Activated T-cell treated with anti-CD3 and anti-CD28 coated beads for 48 hours (primary cell): ENCODE measurements at places on chromosomes 1 and 21.

- no peak for DNase-seq
Observed at GRCh38 chr1:53062708-53063591, 937 bp downstream of the PODN start.

DNA sequence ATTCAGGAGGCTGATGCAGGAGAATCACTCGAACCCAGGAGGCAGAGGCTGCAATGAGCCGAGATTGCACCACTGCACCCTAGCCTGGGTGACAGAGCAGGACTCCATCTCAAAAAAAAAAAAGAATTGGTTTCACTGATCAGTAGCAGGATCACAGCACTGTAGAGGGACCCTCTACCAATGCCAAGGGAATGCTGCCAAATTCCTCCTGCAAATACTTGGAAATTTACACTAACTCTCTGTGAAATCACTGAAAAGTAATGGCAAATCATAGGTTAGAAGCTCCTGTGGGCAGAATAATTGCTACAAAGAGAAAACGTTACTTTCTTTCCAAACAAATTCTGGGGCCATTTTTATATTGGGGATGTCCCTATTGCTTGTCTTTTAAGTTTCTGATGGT, 6.7 kb upstream of the GPR25 start:
- DNase-seq = no peak

DNA sequence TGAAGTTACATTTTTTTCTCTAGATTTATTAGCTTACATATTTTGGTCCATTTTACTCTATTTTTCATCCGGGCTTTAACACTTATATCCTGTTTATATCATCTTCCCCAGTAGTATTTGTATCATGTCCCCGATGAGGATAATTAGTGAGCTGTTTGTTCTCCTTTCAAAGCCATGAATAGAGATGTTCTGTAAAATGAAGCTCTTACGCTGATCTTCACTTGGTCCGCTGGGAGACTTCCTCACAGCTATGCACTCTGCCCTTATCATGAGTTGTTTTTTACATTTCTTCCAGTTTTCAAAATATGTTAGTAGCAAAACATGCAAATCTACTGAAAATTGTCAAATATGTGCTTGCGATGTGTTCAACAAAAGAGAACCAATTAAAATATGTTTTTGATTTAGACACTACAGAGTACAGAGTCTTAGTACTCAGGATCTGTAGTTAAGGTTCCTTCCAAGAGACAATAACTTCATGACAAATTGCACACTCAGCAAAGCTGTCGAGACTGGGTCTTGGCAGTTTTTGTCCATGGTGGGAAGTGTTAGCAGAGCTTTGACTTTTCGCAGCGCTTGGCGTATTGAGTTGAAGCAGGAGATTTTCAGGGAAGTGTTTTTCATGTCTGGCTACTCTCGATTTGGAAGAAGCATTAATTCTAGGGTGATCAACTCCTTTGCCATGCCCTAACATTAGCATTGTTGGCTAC, 292.0 kb upstream of the ADAMTS5 start:
- DNase-seq = no peak

GRCh38 chr21:45172420-45172819, 98.0 kb downstream of the ADARB1 start:
- no peak for DNase-seq

DNA sequence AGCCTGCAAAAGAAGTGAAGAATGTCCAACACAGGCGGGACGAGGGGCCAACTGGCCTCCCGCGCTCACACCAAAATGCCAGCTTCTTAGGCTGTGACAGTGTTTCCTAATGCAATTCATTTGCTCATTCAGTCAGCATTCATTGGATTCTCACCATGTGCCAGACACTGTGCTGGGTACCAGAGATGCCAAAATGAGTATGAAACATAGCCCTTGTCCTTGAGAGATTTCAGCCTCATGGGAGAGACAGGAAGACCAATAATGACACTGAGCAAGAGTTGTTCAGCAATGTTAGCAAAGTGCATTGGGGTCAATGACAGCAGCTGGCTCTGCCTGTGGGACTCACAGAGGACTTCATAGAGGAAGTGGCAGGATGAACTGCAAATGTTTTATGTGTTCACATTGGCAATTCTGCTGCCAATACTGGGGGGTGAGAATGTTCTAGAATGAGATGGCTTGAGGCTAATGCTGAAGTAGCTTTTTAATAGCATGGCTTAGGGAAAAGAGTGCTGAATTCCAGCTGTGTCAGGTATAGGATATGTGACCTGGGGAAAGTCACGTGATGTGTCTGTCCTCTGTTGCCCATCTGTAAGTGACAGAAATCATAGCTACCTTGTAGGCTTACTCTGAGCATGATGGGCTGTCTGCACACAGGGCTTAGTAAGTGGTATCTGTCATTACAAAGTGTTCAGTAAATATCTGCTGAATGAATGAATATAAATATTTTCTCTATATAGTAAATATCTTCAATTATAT, 58.3 kb upstream of the KIF26B start:
- DNase-seq = no peak

- no peak for DNase-seq
Observed at GRCh38 chr1:199644912-199645311, 382.6 kb upstream of the NR5A2 start.

DNA sequence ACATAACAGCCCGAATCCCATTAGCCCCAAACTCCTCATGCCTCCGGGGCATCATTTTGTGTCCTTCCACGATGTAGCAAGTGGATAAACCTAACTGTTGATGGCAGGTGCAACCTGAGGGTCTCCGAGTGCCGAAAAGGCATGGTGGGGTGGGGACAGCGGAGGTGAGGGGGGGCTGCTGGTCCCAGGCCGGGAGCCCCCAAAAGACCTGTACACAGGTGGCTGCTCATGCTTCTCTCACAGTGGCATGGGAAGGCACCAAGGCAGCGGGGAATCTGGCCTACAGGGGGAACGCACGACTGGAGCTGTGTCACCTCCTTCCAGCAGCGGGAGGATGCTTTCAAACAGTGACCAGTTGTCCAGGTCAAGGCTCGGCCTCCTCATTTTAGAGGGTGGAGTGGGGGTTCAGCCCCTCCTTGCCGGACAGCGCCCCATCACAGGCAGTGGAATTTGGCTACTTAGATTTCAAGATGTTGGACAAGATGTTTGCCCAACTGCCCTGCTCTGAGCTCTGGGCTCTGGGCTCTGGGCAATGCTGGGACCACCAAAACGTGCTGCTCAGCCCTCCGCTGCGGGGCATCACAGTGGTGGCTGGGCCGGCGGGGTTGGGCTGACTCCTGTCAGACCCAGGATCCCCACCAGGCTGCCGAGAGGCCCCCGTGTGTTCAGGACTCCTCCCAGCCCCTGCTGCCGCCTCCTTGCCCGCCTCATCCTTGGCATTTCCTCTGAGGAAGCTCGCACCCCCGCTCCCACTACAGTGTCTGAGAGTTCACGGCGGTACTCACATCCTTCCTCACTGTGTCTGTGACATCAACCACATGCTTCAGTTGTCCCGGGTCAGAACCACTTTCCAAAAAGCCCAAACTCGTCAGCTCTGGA, 7.6 kb downstream of the DNMT3L start:
- no peak for DNase-seq

- no peak for DNase-seq
Observed at GRCh38 chr1:215635827-215636226, 68.7 kb downstream of the KCTD3 start.

- DNase-seq = no peak
Observed at GRCh38 chr1:95415146-95415545, 181.1 kb downstream of the RWDD3 start.

DNA sequence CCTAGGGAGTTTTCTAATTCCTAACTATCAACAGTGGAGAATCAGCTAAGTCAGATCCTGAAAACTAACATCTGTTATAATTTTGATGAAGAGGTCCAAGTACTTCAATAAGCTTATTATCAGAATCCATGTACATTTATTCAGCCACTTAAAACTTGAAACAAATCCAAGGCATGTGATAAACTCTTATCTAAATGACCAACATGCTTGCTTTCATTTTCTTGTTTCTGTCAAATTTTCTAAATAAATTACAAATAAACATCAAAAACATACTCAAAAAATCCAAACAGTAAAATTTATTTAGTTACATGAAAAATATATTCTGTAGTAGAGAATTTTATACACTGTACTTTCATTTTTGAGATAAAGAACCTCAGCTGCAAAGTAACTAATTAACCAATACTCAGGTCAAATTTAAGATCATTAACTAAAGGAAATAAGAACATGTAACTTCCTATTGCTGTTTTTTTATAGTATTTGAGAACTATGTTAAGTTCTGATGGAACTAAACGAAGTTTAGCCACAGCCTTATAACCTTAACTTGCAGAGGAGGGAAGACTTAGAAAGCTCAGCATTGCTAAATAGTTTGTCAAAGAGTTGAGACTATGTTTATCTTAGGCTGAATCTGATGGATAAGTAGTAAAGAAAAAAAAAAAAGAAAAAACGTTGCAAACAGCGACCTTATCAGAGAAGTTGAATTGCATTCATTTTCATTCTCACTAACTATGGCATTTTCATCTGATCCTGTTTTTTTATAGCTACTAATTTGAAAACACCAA, 44.9 kb downstream of the SYNJ1 start:
- DNase-seq = no peak

DNA sequence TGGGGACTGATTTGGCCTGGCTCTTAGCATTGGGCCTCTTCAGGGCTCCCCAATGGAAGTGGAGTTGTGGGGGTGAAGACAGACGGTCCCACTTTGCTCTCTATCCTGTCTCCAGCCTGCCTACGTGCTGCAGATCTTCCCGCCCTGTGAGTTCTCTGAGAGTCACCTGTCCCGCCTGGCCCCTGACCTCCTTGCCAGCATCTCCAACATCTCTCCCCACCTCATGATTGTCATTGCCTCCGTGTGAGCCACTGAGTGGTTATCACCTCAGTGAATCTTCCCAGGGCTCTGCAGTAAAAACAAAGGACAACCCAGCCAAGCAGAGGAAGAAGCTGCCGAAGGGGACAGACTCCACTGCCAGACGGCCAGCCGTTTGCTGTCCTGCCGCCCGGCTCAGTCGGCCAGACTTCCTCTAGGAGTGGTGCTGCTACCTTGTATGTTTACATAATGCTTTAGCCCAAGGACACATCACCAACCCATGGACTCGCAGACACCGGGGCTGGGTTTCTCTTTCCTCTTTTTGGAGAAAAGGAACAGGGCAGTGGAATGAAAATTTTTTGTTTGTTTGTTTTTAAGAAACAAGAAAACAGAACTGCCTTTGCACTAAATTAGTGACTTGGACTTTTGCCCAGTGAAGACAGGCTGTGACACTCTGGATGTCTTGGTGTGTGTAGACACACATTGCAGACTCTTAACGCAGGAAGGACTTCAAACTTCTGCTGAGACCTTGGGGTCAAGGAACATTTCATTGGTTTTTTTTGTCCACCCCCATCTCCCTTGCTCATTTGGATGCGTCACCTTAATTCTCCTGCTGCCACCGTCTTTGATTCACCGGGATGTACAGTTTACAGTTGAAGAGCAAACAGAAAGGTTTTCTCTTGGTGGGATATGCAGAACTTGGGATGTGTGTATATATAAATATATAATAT, 36.5 kb downstream of the ZBTB17 start:
- DNase-seq = no peak

DNA sequence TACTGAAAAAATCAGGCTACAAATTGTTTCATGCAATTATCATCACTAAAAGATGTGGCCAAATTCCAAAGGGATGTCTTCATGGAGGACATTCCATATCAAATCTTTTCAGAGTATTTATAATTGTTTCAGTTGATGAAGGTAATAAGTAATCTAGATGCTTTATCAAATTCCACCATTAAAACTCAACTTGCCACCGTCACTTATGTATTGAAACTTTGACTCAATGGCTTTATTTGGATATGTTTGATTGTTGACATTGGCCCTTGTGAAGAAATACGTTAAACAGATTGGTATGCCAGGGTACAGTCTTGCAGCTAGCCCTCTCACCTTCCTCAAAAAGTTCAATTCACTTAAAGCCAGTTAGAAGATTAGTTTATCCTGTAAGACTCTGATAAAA, 32.2 kb upstream of the PALMD start:
- no peak for DNase-seq

DNA sequence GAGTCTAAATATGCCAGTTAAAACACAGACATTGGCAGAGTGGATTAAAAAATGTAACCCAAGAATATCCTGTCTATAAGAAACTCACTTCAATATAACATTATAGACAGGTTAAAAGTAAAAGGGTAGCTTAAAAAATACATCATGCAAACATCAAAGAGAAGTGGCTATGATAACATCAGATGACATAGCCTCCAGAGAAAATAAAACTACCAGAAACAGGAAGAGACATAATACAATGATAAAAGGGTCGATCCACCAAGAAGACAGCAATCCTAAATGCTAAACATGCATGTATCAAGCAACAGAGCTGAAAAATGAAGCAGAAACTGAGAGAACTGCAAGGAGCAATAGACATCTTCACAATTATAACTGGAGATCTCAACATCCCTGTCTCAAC, 190.2 kb upstream of the NR5A2 start:
- no peak for DNase-seq

- no peak for DNase-seq
Observed at GRCh38 chr1:23953020-23953419, 6.6 kb upstream of the PNRC2 start.

- no peak for DNase-seq
Observed at GRCh38 chr1:231903586-231904081, 277.0 kb downstream of the DISC1 start.

- no peak for DNase-seq
Observed at GRCh38 chr1:232274236-232274855, 355.6 kb downstream of the SIPA1L2 start.

- peak; percentile 6 for DNase-seq
Observed at GRCh38 chr1:237851210-237851845, 39.4 kb downstream of the ZP4 start.

DNA sequence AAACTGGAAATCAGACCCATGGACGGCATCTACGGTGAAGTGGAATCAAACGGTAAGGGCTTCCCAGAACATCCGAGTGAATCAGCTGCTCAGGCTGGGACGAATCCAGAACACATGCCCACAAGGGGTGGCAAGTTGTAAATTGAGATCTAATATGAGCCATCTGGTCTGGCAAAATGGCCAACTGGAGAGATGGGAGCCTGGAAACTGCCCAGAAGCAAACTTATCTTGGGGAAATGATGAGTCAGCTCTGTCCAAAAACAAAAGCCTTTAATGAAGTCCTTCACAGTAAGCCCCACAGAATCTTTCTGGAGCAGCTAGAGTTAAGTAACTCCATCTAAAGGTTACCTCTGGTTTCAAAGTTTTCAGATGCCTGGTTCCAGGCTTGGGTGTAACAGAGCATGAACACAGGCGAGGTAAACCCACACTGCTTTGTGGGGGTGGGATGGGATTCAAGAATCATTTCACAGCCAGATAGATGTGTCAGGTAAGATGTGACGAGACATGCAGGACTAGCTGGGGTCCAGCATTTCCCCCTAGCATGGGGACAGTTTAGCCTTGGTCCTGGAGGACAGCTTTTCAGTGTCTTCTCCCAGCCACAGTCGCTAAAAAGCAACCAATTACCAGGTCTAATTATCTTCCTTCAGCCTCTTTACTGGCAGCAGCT, 10.5 kb upstream of the SRP9 start:
- no peak for DNase-seq

GRCh38 chr1:198590454-198590853, 48.4 kb upstream of the PTPRC start:
- no peak for DNase-seq

- DNase-seq = no peak
Observed at GRCh38 chr1:26452459-26453183, 19.6 kb upstream of the HMGN2 start.

- no peak for DNase-seq
Observed at GRCh38 chr21:17488620-17489019, 24.2 kb upstream of the CXADR start.
